Activated T-helper 17 cell treated with anti-CD3 and anti-CD28 coated beads, Interleukin-2, amount 50 U/mL, for 72 hours (primary cell): ENCODE measurements at places on chromosomes 5 and 9.
A peak's percentile ranks its signal among the peaks of the same experiment; 100 is the strongest.

- no peaks in the 10 kb centered on the region for H3K27me3 ChIP-seq
- peaks cover 86% of the 10 kb centered on the region for H3K36me3 ChIP-seq
- ATAC-seq = no peak
- peaks cover 36% of the 10 kb centered on the region for H3K4me1 ChIP-seq
- H3K27ac ChIP-seq = peak overlapping the region; percentile 75
- peak overlapping the region; percentile 43 for H3K4me3 ChIP-seq
Measured at GRCh38 chr5:139571966-139572365, 10.8 kb downstream of the UBE2D2 start.

DNA sequence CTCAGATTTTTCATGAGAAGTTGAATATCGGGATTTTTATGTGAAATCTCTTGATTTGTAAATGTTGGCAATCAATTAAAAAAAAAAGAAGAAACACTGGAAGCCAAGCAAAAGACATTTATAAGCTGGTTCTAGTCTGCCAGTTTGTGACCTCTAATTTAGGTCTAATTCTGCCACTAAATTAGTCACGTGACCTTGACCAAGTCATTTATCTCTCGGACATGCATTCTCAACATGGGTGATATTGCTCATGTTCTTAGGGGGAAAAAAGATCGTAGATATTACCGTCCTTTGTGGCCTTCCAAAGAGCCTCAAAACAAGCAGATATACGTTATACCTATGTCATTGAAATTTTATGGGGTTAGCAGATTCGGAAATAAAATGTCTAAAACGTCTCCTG is 52.9 kb upstream of the PTPDC1 start:
- no peak for ATAC-seq
- no peaks in the 10 kb centered on the region for H3K4me1 ChIP-seq
- H3K4me3 ChIP-seq = peak overlapping the region; percentile 96
- H3K27me3 ChIP-seq = peaks cover 5% of the 10 kb centered on the region

DNA sequence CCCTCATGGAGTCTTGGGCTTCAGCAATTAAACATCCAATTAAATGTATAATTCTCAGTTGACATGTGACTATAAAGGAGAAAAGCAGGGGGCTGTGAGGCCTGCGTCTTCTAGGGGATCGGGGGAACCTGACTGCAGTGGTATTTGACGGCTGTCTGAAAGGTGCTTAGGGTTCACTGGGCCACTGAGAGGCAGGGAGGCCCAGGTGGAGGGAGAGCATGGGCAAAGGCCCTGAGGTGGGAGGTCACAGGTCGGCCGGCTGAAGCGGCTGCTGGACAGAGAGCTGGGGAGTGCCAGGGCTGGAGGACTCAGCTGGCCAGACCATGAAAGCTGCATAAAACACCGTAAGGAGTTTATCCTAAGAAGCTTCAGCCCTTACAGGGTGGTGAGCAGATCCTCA is 23.9 kb downstream of the ERGIC1 start:
- H3K27ac ChIP-seq = no peak overlapping the region
- H3K4me3 ChIP-seq = no peak overlapping the region
- peaks cover 29% of the 10 kb centered on the region for H3K4me1 ChIP-seq
- no peak for ATAC-seq

DNA sequence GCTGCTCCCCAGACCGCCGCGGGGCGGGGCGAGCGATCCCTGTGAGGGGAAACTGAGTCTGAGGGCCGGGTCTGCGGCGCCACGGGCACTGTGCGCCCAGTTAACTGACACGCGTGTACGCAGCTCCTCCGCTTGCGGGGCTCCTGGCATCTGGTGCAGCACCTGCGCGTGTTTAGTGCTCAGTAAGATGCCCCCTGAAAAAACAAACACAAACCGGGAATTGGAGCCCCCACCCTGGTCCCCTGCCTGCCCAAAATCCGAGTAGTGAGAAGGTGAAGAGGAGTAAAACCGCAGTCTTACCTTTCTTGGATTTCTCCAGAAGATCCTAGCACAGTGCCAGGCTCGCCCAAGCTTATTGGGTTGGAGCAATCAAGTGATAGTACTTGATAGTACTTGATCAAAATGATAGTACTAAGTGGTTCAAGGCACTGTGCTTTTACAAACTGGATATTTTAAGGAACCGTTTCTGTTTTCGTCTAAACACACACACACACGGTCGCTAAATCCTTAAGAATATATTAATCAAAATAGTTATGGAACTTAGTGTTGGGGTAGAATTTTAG is 2.7 kb upstream of the TRAF1 start:
- H3K27ac ChIP-seq = peak overlapping the region; percentile 95
- H3K4me3 ChIP-seq = peak overlapping the region; percentile 91
- H3K27me3 ChIP-seq = no peaks in the 10 kb centered on the region
- peaks cover 48% of the 10 kb centered on the region for H3K4me1 ChIP-seq
- H3K36me3 ChIP-seq = peaks cover 45% of the 10 kb centered on the region
- ATAC-seq = no peak

GRCh38 chr5:62496876-62497275 is 81.7 kb upstream of the LRRC70 start:
- no peak overlapping the region for H3K27ac ChIP-seq
- H3K36me3 ChIP-seq = peaks cover 75% of the 10 kb centered on the region
- H3K4me1 ChIP-seq = no peaks in the 10 kb centered on the region
- no peak overlapping the region for H3K4me3 ChIP-seq
- no peak for ATAC-seq
- no peaks in the 10 kb centered on the region for H3K27me3 ChIP-seq

DNA sequence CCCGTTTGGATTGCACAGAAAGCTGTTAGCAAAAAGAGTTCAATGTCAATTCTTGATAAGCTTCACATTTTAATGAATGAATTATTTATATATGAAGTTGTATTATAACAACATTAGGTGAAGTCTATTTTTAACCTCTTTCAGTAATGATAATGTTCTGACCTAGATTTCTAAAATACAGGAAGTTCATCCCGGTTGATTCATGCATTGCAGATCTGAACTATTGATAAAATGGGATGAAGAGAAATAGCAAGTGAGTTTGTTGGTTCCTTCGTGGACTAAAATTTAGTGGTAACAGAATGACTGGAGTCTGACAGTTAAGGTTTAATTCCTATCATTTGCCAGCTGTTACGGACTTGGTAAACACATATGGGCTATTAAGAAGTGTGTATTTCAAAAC is 180.5 kb downstream of the PCSK1 start:
- peaks cover 17% of the 10 kb centered on the region for H3K27me3 ChIP-seq
- no peaks in the 10 kb centered on the region for H3K4me1 ChIP-seq
- H3K27ac ChIP-seq = no peak overlapping the region
- no peak for ATAC-seq

GRCh38 chr5:14156290-14156649 is 13.1 kb downstream of the TRIO start:
- no peak overlapping the region for H3K27ac ChIP-seq
- ATAC-seq = no peak
- no peaks in the 10 kb centered on the region for H3K4me1 ChIP-seq

DNA sequence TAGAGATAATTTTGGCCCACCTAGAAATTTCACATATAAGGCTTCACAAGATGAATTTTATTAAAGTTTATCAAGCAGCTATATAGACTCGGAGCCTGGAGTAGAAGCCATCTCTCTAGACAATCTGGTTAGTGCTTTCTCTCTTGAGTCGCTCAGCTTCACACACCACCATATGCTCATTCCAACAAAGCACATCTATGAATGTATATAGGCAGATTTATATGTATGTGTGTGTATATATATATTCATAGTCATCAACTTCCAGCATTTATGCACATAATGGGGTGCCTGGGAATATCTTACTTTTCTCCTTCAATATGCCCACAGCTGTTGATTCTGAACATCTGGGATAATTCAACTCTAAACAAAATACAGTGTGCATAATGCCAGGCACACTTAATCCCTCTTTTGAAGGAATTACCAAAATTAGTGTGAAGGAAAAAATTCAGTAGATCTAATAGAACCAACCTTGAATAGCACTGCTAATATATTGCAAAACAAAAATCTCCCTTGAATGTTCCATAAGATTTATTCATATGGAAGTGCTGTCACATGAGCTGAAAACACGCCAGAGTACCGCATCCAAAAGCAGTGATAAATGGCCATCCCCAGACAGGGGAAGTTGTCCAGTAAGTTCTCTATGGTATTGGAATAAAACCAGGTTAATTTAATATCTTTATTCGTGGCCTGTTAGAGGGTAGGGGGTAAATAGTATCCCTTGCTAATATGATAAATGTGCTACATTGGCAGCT is 56.0 kb upstream of the MOCS2 start:
- no peaks in the 10 kb centered on the region for H3K36me3 ChIP-seq
- H3K27ac ChIP-seq = no peak overlapping the region
- H3K4me3 ChIP-seq = no peak overlapping the region
- no peaks in the 10 kb centered on the region for H3K27me3 ChIP-seq
- ATAC-seq = no peak

DNA sequence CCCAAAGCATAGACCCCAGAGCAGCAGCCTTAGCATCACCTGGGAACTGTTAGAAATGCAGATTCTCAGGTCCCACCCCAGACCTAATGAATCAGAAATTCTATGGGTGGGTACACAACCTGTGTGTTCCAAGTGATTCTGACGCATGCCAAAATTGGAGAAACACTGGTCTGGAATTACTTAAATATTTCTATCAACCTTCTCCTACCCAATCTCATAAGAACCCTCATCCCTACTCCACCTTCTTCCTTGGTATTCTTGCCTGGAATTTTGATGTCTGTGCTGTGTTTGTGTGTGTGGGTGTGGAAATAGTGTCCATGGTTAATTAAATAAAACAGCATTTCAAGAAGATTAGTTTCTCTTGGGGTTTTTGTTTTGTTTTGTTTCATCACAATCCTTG is 111.8 kb downstream of the CEMIP2 start:
- H3K27me3 ChIP-seq = no peaks in the 10 kb centered on the region
- no peak overlapping the region for H3K4me3 ChIP-seq
- no peak for ATAC-seq
- no peak overlapping the region for H3K27ac ChIP-seq
- no peaks in the 10 kb centered on the region for H3K36me3 ChIP-seq

DNA sequence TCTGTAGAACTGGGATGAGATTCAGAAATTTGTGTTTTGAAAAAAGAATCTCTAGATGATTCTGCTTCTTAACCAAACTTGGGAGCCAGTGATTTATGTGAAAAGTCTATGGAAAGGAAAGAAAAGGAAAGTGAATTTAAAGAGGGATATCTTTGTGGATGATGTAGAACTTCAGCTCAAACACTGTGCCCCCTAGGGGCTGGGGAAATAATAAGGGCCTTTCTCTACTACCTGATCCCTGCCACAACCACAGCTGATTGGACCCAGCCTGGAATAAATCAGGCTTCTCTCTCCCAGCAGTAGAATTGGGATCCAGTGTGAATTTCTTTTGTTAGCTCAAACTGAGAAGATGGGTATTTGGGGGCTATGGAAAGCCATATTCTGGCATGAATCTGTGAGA is 155.0 kb downstream of the PRELID2 start:
- H3K4me3 ChIP-seq = no peak overlapping the region
- ATAC-seq = no peak
- H3K27me3 ChIP-seq = no peaks in the 10 kb centered on the region
- H3K36me3 ChIP-seq = no peaks in the 10 kb centered on the region

DNA sequence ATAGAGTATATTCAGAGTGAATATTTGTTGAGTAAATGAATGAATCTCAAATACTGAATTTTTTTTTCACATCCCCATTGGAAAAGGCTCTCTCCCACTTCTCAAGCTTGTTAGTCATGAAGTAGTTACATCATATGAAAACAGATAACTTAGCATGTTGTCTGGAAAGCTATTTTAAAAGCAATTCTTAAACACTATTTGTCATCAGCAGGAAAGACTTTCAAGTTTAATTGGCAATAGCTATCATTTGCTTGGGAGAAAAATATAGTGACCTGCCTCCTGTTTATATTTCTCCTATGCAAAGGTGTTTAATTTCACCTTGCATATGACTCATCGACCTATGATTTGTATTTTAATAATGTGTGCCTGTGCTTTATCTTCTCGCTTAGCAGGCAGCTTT is 499.8 kb upstream of the GRIA1 start:
- H3K4me1 ChIP-seq = no peaks in the 10 kb centered on the region
- no peak overlapping the region for H3K4me3 ChIP-seq
- H3K27ac ChIP-seq = no peak overlapping the region
- no peaks in the 10 kb centered on the region for H3K36me3 ChIP-seq
- H3K27me3 ChIP-seq = no peaks in the 10 kb centered on the region

- H3K27me3 ChIP-seq = no peaks in the 10 kb centered on the region
- H3K27ac ChIP-seq = peak overlapping the region; percentile 92
- H3K4me3 ChIP-seq = peak overlapping the region; percentile 93
- H3K4me1 ChIP-seq = peaks cover 32% of the 10 kb centered on the region
- H3K36me3 ChIP-seq = peaks cover 62% of the 10 kb centered on the region
Measured at GRCh38 chr5:181258576-181258975, 2.4 kb downstream of the TRIM52 start.

DNA sequence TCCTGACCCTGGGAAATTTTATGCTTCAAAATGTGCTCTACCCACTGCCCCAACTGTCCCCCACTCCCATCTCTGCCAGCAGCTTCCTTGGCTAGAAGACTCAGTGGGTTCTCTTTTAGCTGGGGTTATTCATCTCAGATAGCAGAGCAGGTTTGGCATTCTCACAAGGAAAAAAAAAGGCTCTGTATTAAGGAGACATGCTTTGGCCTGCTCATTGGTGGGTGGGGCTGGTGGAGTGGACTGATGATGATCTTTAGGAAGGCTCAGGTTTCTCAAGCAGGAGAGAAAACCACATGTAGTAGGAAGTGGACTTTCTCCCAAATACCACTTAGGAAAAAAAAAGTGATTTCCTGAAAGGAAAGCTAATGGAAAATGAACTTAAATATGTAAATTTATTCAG is 279.2 kb upstream of the ZNF462 start:
- H3K4me1 ChIP-seq = no peaks in the 10 kb centered on the region
- no peak overlapping the region for H3K4me3 ChIP-seq

GRCh38 chr5:169544264-169544950 is 39.2 kb upstream of the SPDL1 start:
- no peak overlapping the region for H3K4me3 ChIP-seq
- H3K27me3 ChIP-seq = peaks cover 16% of the 10 kb centered on the region
- H3K36me3 ChIP-seq = no peaks in the 10 kb centered on the region
- H3K4me1 ChIP-seq = no peaks in the 10 kb centered on the region
- ATAC-seq = no peak

DNA sequence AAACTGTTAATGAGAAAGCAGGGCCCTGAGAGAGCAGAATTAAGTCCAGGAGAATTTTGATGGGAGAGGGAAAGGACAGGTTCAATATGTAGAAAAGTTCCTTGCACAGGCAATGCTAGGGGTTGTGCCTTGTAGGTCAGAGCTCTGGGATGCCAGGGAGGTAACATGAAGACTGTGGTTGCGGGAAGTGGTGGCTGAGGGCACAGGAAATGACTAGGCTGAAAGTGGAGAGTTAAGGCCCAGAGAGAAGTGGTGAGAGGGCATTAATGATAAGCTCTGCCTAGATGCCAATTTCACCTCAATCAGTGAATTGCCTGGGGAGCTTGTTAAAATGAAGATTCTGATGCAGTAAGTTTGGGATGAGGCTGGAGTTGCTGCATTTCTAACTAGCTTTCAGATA is 31.5 kb upstream of the PPP3R2 start:
- no peak overlapping the region for H3K4me3 ChIP-seq
- peak; percentile 70 for ATAC-seq
- H3K4me1 ChIP-seq = no peaks in the 10 kb centered on the region
- H3K27me3 ChIP-seq = no peaks in the 10 kb centered on the region
- H3K36me3 ChIP-seq = no peaks in the 10 kb centered on the region
- H3K27ac ChIP-seq = no peak overlapping the region
